Midbrain (tissue), 1 donor: ENCODE measurements at places on chromosomes 3 and 15.

DNA sequence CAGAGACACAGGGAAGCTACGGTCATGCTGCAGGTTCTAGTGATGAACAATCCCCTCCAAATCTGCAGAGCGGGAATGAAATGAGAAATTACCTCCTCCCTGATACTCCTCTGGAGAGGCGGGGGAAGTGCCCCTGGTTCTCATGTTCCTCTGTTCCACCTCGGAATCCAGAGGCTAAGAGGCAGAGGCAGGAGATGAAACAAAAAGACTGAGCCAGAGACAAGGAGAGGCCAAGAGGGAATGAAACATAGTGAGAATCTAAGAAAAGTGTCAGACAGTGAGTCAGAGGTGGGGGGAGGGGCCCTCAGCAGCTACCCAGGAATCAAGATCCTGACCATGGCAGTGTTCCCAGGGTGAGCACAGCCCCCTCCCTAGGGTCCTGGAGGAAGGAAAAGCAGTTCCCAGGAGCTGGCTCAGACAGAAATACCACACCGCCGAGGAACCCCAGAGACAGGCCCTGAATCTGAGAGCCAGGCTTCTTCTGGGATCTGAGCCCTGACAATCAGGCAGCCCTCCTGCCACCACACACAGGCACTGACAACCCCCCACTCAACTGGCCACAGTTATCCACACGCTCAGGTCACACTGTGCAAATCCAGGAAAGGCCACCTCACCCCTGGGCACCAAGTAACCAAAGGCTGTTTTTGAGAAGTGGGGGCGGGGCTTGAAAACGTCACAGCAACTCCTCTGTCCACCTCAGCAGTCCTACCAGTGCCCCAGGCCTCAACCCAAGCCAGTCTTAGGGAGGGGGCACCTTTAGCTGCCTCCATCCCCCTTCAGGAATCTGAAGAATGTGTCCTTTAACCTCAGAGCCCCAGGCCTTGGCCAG, 2.4 kb downstream of the CSRNP1 start:
- DNase-seq: peak; percentile 61

- no peak for DNase-seq
These were observed 41.3 kb downstream of the PDE8A start for GRCh38 chr15:85022860-85023403.

DNA sequence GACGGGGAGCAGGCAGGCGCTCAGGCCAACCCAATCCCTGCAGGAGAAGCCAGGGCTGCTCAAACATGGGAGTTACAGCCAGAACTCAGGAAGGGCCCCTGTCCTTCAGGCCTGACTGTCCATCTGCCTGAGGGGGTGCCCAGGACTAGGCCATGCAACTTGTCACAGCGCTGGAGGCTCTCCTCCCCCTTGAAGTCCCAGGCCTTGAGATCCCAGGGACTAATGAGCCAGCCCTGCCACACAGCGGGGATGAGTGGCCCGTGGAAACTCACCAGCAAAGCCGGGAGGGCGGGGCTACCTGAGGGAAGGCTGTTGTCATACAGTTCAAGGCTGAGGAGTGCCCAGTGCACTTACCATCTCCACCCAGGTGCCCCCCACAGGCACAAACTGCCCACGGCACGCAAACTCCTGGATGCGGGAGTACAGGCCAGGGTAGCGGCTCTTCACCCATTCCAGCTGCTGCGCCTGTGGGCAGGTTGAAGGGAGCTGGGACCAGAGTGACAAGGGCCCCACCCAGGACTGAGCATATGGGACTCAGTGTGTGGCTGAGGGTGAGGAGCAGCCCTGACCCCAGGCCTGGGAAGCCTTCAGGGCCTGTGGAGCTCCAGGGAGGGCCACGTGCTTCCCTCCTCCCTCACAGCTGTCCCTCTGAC, 6.3 kb downstream of the MAN2C1 start:
- no peak for DNase-seq

DNA sequence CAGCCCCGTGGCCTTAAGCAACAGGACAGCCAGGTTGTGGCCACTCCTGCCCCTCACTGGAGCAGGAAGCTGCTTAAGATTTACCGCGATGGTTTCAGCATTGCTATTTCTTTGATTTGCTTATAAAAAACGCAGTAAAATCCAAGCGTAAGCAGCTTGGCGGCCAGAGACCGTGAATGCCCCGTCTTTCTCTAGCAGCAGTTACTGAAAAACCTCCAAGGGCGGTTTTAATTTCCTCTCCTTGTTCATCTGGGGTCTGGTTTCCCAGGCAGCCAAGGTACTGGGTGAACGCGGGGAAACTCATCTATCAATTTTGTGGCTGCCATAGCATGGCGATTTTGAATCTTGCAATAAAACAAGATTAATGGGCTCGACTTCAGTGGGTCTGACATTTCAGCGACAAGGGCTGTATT, 130.3 kb downstream of the MINAR1 start:
- DNase-seq: no peak

DNA sequence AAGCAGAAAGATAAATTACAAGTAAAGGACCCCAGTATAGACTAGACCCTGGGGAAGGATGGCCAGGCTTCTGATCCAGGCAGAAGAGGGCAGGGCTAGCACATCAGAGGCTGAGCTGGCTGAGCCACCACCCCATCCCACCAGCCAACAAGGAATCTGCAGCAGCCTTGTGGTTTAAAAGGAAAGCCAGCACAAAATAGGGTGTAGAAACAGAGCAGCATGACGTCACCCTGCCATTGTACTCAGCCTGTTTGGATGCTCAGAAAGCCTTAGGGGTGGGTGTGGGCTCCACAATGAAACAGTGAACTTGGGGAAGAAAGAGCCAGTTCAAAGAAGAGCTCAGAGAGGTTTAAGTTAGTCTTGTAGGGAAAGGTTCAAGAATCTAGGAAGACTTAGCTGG, 28.2 kb downstream of the DUOX1 start:
- peak; percentile 60 for DNase-seq

- DNase-seq: no peak
These were observed 50.5 kb downstream of the MBNL1 start for GRCh38 chr3:152319256-152319655.

GRCh38 chr15:48058371-48058770, 62.4 kb upstream of the SLC24A5 start:
- DNase-seq: no peak

- no peak for DNase-seq
These were observed 24.6 kb downstream of the ACAD11 start for GRCh38 chr3:132635052-132635451.

DNA sequence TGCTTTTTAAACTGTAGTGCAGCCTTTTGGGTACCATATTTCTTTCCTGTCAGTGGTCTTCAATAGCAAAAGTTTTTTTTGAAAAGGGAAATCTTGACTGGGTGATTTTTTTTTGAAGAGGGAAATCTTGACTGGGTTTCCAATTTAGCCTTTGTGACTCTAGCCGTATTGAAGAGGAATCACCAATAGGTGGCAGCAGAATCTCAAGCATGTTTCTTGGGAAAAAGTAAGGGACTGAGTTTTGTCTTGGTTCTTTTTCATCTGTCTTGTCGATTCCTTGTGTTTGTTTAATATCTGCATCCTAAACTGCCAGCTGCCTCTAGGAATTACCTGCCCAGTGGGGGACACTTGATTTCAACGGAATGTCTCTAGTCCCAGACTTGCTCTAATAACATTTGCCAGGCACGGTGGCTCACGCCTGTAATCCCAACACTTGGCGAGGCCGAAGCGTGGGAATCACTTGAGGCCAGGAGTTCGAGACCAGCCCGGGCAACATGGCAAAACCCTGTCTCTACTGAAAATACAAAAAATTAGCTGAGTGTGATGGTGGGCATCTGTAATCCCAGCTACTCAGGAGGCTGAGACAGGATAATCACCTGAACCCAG, 89.2 kb downstream of the RBPMS2 start:
- peak; percentile 73 for DNase-seq

GRCh38 chr3:59605944-59606534, 556.2 kb upstream of the CFAP20DC start:
- no peak for DNase-seq

DNA sequence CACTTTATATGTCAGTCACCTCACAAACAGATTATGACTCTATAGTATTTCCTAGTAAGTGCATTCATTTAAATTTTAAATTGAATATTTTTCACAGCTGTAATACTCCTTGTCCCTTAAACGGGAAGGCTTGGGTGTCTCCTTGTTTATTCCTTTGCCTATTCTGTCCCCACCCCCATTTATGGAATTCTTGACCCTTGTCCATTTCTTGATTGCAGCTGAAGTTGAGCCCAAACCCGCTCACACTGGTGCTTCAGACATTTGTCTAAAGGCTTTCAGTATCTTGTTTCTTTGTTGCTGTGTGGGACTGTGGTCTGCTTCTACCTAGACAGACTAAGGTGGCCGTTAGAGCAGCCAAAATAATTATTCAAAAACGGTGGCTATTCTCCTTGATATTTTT, 449.7 kb downstream of the FOXP1 start:
- no peak for DNase-seq

DNA sequence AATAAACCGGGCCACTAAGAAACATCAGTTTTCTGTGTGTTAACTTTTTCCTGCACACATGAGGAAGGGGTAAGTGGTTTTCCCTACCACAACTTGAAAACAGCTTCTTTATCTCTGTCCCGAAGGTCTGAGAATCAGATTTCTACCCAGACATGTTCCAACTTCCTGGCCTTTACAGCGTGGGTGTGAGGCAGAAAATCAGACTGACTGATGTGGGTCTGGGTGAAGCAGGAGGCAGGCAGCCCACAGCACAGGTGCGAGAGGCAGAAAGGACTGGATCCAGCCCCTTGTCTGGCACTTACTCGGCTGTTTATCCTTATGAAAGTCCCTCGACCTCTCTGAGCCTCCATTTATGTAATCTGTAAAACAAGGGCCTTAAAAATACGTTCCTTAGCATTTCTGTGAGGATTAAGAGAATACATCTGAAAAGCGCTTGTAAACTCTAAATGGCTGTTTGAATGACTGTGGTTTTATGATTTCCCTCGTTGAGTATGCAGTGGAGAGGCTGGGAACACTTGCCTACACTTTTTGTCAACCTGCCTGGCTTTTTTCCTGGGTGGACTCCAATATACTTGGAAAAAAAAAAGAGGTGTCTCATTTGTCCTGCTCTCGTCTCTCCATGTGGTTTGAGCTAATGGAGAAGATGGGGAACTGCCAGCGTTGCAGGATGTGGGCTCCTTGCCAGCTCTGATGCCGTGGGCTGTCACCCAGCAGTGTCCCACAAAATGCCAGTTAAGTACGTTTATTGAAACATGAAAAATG, 3.1 kb downstream of the AGBL1 start:
- DNase-seq: peak; percentile 46

- DNase-seq: no peak
These were observed 63.0 kb upstream of the PFN2 start for GRCh38 chr3:150033721-150034120.

DNA sequence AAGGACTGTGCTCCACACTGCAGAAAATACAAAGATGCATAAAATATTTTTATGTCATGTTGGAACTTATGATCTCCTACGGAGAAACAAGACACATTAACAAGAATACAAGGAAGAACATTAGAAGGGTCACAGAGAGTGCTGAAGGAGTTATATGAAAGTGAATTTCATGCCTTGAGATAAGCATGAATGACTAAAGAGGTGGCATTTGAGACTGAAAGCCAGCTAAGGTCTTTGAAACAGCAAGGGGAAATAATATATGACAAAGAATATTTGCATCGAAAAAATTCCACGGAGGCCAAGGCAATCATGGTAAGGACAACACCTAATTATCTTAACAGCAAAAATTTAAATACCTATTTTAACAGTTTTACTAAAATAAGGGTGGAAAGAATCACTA, 12.5 kb downstream of the GSK3B start:
- DNase-seq: no peak

- DNase-seq: no peak
These were observed 66.6 kb upstream of the TAMM41 start for GRCh38 chr3:11913316-11913715.

GRCh38 chr3:17035033-17035432, 150.3 kb downstream of the PLCL2 start:
- no peak for DNase-seq

DNA sequence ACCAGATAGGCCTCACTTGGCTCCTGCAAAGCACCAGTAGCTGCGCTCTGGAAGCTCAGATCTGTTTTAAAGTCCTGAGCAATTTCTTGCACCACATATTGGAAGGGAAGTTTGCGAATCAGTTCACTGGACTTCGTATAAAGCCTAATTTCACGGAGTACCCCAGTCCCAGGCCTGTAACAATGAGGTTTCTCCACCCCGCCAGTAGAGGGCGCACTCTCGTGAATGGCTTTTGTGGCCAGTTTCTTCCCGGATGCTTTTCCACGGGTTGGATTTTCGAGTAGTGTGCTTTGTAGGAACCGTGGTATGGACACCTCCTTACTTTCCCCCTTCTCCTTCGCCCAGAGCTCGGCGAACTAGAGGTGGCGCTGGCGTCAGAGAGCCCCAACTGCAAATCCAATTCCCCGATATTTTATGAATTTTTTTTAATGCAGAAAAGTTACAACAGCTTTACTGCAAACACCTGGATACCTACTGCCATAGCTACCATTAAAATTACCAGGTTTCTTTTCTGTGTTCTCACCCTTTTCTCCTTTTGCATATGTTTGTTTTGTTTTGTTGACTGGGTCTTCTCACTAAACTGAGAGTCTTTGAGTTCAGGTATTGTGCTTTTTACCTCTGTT, 13.3 kb downstream of the RARB start:
- no peak for DNase-seq

DNA sequence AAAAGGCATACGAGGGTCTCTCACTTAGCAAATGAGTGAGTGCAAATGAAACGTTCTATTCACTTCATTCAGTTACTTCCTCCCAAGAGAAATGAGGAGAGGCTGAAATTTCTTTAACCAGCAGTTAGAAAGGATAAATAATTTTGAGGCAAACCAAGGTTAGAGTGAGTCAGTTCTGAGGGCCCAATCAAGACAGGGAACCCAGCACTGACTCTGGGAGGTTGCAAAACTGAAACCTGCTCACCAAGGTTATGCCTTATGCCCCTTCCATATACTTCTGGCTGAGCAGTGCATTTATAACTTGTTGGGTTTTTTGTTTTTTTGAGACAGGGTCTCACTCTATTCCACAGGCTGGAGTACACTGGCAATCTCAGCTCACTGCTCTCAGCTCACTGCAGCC, 4.5 kb upstream of the RPSA start:
- no peak for DNase-seq

GRCh38 chr3:4897765-4898453, 81.3 kb upstream of the BHLHE40 start:
- peak; percentile 30 for DNase-seq

DNA sequence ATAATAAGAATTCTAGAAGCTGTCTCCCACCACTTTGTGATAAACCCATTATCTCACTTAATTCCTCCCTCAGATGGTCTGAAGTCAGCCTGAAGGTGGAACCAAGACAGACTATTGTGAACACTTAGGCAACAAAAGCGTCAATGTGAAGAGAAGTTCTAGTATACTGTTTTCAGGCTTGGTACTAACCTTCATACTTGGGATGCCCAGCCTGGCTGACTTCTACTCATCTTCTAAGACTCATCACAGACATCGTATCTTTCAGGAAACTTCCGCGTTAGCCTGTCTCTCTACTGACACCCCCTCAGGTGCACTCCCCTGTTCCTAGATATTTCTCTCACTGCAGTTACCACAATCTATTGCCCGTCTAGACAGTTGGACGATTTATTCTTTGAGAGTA, 201.2 kb downstream of the SATB1 start:
- DNase-seq: no peak

- no peak for DNase-seq
These were observed 313.6 kb downstream of the FOXP1 start for GRCh38 chr3:71269906-71270305.
